ENCODE measurements at places on chromosomes 2 and 18.

GRCh38 chr18:78912336-78912735, 67.3 kb upstream of the SALL3 start:
- DNase-seq: no peak

GRCh38 chr2:47007223-47007825, 91.7 kb upstream of the MCFD2 start:
- DNase-seq: no peak

DNA sequence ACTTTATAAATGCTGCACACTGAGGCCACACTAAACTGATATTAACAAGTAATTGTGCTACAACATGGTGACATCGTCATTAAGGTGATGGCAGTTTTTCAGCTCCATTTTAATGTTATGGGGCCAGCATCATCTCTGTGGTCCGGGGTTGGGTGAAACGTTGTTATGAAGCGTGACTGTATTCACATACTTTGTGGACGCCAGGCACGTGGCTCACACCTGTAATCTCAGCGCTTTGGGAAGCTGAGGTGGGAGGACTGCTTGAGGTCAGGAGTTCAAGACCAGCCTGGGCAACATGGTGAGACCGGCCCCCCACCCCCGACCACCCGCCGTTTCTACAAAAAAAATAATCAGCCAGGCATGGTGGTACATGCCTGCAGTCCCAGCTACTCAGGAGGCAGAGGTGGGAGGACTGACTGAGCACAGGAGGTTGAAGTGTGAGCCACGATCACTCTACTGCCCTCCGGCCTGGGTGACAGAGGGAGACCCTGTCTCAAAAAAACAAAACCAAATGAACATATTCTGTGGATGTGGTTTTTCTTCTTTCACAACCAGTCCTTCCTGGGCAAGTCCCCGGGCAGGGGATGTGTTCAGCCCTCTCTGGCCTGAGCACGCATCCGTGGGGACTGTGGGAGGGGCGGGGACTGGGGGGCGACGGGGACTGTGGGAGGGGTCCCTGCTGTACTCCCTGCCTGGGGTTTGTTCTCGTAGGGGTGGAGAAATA, 12.9 kb upstream of the GAL3ST2 start:
- DNase-seq: no peak

- no peak for DNase-seq
Observed at GRCh38 chr18:13222856-13223281, 4.3 kb downstream of the LDLRAD4 start.

DNA sequence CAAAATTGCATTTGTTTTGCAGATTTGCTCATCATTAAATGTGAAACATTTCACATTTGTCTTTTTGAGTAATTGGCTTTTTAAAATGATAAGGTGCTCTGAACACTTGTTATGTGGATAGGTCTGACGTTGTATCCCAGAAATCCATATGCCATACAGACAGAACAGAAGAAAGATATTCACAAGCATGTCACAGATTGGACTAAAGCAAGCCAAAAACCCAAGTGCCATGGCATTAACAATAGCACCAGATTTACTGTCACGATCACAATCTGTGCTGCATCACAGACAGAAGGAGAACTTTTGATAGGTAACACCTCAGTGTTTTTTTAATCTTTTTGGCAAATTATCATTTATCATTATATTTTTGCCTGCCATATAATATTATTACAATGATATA, 272.6 kb downstream of the ARHGAP15 start:
- DNase-seq: no peak

DNA sequence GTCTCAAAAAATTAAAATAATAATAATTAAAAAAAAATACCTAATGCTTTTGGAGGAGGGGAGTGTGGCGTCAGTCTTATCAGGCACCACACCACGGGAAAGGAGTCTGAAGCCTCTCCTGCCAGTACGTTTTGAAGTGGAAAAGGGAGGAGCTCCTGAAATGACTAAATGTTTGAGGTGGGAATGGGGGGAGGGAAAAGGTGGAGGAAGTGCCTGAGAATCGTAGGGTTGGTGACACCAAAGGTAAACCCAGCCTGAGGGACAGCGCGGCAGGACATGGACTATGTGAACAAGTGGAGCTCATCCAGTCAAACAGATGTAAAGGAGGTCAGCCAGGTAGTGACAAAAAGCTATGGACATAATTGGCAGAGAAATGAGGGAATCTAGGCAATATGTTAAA, 42.2 kb upstream of the EPHA4 start:
- DNase-seq: no peak

DNA sequence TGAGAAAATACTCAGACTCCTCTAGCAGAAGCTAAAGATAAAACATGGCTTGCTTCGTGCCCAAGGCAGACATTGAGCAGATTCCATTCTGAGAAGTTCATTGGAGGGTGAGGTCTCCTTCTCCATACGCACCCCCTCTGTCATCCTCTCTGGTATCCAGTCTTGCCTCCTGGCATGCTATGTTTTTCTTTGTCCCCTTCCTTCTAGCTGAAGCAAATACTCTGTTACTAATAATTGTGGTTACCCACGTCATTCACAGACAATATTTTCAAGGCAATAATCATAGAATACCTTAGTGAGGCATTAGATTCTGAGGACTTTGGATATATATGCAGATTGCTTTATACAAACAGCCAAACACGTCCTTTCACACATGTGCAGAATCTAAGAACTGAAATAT, 66.2 kb upstream of the KLF7 start:
- DNase-seq: no peak

DNA sequence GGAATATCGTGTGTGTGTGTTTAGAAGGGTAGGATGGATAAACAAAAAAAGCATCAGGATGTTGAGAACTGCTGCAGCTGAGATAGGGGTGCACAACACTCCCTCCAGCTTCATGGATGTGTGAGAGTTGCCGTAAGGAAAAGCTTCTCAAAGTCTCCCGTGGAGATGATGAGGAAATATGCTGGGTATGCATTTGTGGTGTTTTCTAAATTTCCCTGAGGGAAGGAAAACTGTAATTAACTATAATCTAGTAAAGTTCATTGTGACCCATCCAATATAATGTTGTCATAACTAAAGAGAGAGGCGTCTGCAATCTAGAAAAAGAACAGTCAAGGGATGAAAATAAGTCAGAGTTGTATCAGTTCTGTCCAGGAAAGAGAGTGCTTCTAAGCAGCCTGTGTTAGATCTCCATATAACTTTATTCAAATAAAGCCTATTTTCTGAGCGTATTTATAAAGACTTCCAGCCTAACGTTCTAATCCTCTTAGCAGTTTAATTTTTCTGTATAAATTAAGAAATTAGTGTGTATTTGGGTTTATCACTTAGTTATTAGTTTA, 7.3 kb upstream of the LMAN2L start:
- DNase-seq: no peak

DNA sequence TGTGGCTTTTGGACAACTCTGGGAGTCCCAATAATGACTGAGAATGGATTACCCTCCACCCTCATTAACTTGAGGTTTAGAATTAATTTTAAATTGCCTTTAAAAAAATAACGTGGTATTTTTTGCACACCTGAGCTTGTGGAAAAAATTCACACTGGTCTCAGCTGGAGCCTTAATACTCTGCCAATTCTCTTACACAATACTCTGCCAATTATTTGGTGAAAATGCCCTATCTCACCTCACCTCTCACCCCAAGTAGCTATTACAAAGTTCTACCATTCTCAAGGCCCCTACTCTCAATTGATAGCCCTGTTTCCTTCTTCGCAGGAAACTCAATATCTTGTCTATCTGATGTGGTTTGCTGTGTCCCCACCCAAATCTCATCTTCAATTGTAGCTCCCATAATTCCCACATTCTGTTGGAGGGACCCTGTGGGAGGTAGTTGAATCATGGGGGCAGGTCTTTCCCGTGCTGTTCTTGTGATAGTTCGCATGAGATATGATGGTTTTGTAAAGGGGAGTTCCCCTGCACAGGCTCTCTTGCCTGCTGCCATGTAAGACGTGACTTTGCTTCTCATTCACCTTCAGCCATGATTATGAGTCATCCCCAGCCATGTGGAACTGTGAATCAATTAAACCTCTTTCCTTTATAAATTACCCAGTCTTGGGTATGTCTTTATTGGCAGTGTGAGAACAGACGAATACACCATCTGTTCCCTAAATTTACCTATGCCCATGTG, 27.4 kb upstream of the C2orf69 start:
- no peak for DNase-seq

- no peak for DNase-seq
Observed at GRCh38 chr2:1605102-1606045, 138.9 kb downstream of the PXDN start.

DNA sequence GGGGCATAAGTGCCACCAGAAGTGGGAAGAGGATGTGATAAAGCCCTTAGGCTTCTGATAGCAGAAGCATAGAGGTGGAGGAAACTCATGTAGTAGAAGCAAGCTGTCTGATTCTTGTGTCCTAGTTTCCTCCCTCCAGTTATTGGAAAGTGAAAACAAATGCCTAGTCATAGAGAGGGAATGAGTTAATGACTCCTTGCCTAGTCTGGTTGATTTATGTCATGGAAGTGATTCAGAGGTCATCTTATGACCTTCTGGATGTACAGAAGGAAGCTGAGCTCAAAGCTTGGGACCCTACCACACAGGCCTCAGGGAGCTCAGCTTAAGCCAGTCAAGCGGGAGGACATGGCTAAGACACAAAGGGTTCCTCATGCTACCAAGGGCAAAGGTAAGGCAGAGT, 232.2 kb downstream of the THSD7B start:
- no peak for DNase-seq

GRCh38 chr2:150491943-150492342, 4.5 kb upstream of the RND3 start:
- no peak for DNase-seq

DNA sequence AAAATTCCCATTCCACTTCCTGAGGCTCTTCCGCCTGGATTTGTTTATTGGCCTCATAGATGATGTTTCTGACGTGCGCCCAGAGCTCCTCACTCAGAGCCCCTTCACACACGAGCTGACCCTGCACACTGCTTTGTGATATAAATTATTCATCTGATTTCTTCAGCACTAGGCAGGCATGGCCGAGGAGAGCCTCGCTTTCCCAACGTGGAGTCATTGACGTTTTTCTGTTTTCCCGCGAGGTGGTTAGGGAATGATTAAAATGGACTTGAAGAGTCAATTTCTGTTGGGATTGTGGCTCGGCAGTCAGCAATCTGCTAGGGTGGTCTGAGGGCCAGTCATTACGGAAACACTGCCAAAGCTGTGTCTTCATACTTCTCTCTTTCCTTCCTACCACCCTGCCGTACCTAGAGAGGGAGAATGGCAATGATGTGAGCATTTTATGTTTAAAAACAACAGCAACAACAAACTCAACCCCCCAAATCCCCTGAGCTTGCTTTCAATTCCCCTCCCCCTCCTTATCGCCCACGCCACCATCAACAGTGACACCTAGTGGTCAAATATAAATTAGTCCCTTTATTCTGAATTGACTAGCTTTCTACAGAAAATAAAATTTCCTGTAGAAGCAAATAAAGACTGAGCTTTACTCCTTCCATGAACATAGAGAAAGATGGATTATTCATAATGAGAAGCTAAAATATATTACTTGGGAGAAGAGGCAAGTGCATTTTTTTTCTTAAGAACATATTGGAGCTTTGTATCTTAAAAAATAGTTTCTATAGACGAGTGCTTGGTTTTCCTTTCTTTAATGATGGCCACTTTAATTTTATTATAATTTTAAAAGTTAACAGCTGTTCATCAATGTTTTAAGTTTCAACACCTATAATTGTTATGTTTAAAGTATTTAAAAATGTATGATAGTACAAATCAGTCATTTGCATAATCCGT, 285.1 kb downstream of the MTX2 start:
- peak; percentile 13 for DNase-seq

GRCh38 chr2:112648081-112648480, 2.3 kb downstream of the SLC20A1 start:
- no peak for DNase-seq

DNA sequence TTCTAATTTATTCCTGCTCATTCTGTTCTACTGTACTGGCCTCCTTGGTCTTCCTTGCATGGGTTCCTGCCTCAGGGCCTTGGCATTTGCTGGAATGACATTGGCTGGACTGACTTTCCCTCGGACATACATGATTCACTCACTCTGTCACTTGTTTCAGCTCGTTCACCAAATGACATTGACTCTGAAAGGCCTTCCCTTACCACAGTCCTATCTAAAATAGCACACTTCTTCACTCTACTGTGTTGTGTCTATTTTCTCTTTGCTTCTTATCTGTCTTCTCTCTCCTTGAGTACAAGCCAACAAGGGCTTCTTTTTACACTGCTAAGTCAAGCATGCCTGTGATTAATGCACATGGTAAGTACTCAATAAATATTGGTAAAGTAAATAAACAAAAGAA, 65.6 kb downstream of the SCG2 start:
- no peak for DNase-seq

GRCh38 chr2:33222309-33222708, 254.1 kb upstream of the RASGRP3 start:
- no peak for DNase-seq

DNA sequence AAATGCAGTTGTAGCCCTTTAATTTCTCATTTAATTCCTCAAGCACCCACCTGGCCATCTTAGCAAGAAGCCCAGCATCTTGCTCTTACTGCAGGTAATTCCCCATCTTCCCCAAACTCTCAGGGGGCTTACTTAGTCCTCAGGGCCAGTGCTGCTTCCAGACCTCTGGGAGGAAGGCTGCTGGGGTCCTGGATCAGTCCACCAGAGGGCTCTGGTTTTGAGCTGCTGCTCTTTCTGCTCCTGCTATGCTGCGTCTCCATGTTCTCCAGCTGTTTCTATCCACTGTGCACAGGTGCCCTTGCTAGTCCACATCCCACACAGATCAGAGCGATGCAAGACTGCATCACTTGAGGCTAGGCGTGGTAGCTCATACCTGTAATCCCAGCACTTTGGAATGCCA, 34.5 kb upstream of the TMEM87B start:
- DNase-seq: no peak

DNA sequence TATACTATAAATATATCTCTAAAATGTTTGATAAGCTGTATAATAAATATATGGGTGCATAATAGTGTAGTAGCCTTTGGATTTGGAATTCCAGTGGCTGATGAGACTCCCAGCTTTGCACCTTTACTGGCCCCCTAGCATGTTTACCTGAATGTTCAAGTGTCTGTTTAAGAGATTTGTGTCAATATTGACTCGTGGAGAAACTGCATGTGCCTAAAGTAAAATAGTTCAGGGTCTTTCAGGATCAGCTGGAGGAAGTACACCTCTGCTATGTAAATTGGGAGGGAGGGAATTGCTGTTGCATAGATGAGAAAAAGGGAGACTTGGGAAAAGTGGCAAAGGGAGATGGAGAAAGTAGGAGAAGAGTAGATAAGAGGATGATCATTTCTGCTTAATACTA, 23.9 kb downstream of the ME2 start:
- DNase-seq: no peak

DNA sequence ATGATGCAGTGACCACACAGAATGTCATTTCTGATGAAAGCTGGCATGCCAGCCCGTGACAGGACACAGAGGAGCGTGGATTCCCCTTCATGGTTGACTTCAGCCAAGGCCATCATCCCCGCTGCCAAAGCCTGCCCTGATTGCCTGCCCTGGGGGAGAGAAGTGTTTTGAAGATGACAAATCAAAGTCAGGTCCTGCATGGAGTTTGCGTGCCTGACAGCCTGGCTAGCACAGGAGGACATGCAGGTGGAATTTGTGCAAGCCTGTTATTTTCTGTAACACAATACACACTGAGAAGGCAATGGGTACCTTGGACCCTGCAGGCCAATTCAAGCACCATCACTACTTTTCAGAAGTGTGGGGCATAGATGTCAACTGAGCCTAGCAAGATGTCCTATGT, 5.4 kb upstream of the IL1R2 start:
- DNase-seq: no peak

- DNase-seq: no peak
Observed at GRCh38 chr2:113158884-113159553, 14.8 kb upstream of the PSD4 start.

All from activated naive CD4-positive, alpha-beta T cell treated with anti-CD3 and anti-CD28 coated beads, Interleukin-2, amount 50 U/mL, for 16 hours (primary cell).